ENCODE measurements at places on chromosomes 11 and 22.
A peak's percentile ranks its signal among the peaks of the same experiment; 100 is the strongest.

DNA sequence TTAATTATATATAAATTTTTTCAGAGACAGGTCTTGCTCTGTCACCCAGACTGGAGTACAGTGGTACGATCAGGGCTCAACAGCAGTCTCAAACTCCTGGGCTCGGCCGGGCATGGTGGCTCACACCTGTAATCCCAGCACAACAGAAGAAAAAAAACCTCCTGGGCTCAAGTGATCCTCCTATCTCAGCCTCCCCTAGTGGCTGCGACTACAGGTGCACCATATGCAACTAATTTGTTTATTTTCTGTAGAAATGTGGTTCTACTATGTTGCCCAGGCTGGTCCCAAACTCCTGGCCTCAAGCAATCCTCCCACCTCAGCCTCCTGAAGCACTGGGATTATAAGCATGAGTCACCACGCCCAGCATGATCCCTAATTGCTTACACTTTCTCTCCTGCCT is 56.1 kb upstream of the SLC35C1 start:
- DNase-seq = no peak

GRCh38 chr22:49869845-49870712 is 16.4 kb downstream of the ZBED4 start:
- DNase-seq = no peak

- DNase-seq = peak; percentile 53
Measured at GRCh38 chr22:23098718-23099530, 28.6 kb downstream of the GNAZ start.

- no peak for DNase-seq
Measured at GRCh38 chr22:36182857-36183256, 18.8 kb downstream of the APOL4 start.

- peak; percentile 79 for DNase-seq
Measured at GRCh38 chr22:37607010-37607934, 1.4 kb upstream of the GGA1 start.

DNA sequence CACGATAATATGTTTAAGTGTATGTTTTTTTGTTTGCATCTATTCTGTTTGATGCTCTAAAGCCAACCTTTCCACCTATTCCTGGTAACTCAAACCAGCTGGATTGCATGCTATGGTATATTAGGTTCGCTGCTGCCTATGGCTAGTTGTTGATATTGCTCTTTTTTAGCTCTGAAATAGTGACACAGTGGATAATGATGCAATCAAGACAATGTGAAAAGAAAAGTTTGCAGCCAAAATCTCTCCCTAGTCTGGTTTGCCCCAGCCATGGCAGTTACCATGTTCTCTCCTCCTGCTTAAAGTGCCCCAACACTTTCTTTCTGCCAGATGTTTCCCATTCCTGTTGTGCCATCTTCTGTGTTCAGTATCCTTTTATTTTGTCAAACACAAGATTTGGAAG is 269.7 kb downstream of the DYNC2H1 start:
- DNase-seq = no peak

GRCh38 chr11:73281201-73281741 is 9.1 kb downstream of the P2RY6 start:
- no peak for DNase-seq

- no peak for DNase-seq
Measured at GRCh38 chr11:106765469-106766258, 252.6 kb downstream of the GUCY1A2 start.

DNA sequence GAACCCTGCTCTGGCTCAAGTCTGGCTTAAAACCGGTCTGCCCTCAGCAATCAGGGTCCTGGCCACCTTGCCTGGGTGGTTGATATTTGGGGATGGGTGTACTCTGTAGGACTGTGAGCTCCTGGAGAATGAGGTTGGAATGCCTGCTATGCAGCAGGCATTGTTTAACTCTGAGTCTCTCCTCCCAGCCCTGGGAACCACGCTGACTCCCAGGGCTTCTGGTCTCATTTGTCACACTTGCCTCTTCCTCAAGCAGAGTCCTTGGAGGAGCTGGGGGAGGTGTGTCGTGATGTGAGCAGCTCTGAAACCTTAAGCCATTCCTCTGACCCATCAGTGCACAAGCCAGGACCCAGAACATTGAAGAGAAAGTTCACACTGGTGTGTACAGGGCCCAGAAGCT is 340.1 kb downstream of the MN1 start:
- DNase-seq = no peak

DNA sequence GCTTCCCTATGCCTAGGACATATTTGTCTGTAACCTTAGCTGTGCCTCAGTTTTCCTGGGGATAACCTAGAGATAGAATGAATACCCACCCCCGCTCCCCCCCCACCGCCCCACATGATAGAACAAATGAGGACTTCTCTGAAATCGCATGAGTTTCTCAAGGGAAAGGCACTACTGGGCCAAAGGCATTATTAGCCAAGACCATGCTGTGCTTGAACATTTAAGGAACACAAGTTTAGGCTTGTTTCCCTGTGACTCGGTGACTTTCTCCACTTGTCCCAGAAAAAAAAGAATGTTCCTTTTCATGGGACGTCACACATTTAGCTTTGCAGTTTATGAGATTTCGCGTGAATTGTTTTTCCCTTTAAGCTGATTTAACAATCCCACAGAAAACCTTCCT is 51.4 kb upstream of the CRTAM start:
- no peak for DNase-seq

DNA sequence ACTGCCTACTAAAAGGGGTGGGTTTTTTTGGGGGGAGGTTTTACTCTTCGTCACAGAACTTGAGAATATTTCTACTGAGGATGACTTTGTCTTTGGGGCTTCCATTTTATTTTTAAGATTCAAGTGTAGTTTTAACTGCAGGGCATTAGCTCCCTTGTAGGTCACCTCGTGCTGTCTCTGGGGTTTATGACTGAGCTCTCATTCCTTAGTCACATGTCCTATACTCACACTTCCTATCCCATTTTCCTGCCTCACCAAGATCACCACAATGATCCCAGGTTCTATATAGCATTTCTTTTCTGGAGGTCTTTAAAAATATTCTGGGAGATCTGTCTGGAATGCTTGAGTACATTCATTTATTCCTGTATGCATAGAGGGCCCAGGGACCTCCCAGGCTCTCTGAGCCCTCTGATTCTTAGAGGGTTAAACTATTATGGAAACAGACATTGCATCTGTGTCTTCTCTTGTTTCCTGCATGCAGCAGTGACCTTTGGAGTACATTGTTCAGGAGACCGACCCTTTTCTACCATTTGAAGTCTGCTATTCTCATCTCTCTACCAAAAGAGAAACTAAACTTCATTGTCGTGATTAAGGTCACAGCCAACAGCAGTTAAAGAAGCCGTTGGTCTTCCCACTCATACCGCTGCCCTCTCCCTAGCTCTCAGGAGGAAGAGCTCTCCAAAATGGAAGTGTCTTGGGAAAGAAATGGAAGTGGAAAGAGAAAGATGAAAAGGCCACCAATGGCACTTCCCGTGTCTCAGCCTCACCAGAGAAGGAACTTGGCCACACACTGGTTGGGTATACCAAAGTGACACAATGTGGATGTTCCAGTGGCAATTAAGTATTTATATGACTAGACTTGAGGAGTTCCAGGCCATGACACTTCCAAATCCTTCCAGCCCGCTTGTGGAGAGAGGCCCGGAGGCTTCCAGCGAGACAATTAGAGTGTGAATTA is 77.5 kb downstream of the ZBTB16 start:
- DNase-seq = no peak

- no peak for DNase-seq
Measured at GRCh38 chr11:43788421-43788820, 92.2 kb upstream of the ALKBH3 start.

GRCh38 chr22:49502126-49502826 is 325.4 kb downstream of the BRD1 start:
- DNase-seq = no peak

DNA sequence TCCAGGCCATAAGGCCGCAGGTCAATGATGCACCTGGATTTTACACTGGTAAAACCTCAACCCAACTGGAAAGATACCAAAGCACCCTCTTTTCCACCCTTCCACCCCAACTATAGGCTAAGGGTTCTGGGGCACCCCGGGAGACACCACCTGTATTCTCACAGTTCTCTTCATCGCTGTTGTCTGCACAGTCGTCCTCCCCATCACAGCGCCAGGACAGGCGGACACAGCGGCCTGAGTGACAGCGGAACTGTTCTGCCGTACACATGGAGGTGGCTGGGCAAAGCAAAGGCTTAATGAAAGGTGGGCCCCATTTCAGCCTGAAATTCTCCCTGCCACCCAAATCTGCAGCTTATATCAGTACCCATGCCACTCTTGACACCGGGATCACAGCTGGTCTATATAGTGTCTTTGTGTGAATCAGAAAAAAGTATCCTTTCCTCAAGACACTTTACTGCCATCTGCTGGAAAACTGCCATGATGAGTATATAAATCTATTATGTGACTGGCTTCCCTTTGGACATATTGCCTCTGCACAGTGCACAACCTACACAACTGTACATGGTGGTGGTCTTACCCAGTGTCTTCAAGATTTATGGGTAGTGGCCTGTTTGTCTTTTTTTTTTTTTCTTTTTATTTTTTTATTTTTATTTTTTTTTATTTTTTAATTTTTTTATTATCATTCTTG is 21.5 kb downstream of the LRP4 start:
- no peak for DNase-seq

- DNase-seq = no peak
Measured at GRCh38 chr11:84390441-84391078, 1104.4 kb upstream of the CCDC90B start.

DNA sequence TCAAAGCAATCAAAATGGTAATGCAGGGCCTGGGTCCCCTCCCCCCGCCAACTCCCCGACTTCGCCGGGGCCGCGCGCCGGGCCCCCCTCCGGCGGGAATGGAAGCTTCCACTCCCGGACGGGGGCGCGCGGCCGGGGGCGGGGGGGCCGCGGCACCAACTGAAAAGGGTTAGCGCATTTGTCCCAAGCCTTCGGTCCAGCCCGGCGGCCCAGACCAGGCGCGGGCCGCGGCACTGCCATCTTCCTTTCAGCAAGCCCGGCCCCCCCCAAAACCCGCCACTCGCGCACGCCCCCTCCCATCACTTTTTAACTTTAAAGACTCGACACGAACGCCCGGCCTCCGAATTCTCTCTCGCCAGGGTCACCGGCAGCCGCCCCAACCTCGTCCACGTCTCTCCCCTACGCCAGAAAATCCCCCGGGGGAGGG is 2.8 kb downstream of the PHF21B start:
- peak; percentile 76 for DNase-seq

GRCh38 chr22:19896665-19897355 is 42.1 kb upstream of the GNB1L start:
- DNase-seq = no peak

DNA sequence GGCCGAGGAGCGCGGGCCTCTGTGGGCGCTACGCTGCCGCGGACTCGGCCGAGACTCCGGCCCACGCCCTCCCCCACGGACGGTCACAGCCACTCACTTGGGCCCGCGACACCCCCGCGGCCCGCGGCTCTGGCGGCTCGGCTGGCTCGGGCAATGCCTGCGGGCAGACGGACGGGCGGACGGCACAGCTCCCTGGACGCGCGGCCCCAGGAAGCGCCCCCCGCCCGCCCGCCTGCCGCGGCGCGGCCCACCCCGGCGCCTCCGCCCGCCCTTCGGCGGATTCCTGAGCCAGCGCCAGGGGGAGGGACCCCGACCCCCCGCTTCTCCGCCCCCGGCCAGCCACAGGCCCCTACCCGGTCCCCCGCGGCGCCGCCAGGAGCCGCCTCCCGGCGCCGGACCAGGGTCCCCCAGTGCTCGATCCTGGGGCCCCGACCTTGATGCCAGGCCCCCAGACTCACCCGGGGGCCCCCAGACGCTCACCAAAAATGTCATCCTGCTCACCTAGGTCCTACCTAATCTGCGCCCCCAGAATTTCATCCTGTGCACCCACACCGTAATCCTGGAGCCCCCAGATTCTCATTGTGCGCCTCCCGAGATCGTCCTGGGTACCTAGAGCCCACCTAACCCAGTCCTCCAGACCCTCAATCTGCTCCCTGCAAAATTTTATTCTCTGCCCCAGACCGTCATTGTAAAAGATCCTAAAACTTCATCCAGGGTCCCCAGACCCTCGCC is at the start of gene EFEMP2:
Gene EFEMP2, minus strand, starts transcription at position 215 of the 732 bp plus-strand sequence. CDS start 446 bp downstream, outside the sequence.
- peak; percentile 67 for DNase-seq

- no peak for DNase-seq
Measured at GRCh38 chr11:96052921-96053651, 129.2 kb upstream of the MTMR2 start.

- DNase-seq = no peak
Measured at GRCh38 chr11:130740819-130741218, 175.5 kb downstream of the SNX19 start.

- DNase-seq = no peak
Measured at GRCh38 chr22:29830585-29830984, 7.5 kb downstream of the ASCC2 start.

DNA sequence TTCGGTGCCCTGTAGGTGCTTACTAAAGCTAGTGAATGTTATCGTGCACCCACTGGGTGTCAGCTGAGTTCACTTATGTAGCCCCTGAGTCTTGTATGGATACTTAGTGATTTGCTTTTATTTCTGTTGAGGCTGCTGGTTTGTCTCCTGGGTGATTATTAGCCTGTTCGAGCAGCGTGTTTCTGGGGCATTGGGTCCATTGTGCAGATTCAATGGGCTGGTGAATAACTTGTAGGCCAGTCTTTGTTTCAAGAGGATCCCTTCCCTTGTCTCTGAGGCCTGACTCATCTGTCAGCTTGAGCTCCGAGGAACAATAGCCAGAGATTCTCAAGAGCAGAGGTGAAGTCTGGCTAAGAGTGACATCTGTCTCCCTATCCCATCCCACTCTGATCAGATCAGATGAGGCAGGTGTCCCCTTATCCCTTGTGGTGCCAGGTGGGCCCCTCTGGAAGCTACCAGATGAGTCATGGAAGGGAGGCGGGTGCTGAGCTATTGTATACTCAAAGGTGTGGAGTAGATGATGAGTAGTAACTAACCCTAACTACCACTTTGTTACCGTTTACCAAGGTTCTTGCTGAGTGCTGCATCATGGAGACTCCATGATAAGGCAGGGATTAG is 3.7 kb downstream of the MIAT start:
- DNase-seq = no peak

DNA sequence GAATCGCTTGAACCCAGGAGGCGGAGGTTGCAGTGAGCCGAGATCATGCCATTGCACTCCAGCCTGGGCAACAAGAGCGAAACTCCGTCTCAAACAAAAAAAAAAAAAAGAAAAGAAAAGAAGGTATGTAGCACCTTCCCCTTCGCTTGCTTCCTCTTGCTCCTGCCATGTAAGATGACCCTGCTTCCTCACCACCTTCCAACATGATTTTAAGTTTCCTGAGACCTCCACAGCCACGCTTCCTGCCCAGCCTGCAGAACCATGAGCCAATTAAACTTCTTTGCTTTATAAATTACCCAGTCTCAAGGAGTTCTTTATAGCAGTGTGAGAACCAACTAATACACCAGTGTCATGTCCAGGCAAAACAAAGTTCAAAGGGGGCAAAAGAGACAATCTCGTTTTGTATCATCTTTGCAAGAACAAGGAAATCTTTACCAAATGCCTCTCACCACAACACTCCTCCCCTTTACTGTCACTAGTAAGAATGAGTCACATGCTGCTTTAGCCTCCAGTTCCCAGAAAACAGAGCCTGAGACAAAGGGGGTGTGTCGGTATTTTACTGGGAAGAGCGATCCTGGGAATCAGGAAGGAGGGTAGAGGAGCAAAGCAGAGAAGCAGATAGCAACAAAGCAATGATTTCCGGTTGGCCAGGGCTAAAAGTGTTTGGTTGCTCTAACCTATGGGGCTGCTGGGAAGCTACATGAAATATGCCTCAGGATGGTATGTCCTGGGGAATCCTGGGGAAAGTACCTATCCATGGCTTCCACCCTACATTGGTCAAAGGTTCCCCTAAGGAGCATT is 10.5 kb upstream of the MCHR1 start:
- DNase-seq = no peak

Measured in frontal cortex (tissue), 4 donors.